ENCODE measurements at places on chromosomes 11 and 22.

- no peak for DNase-seq
These were observed 8.1 kb upstream of the LINC01488 start for GRCh38 chr11:69473276-69473845.

- no peak for DNase-seq
These were observed 9.1 kb upstream of the CKAP5 start for GRCh38 chr11:46855167-46855566.

GRCh38 chr11:889257-889656 lies 21.4 kb downstream of the CHID1 start:
- no peak for DNase-seq

- DNase-seq, result peak; percentile 51
These were observed 12.2 kb upstream of the MFNG start for GRCh38 chr22:37498289-37498909.

DNA sequence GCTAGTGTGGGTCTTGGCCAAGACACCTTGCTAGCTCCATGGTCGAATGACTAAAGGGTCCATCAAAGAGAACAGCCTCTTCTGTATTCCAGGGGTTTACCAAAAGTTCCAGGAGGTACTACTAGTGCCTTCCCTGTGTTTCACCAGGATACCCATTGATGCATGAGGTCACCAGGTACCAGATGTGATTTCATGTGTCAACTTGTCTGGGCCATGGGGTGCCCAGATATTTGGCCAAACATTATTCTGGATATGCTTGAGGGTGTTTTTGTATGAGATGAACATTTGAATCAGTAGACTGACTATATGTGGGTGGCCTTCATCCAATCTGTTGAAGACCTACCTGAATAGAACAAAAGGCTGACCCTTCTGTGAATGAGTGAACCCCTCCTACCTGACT lies 92.8 kb downstream of the GALNT18 start:
- no peak for DNase-seq

GRCh38 chr22:49158741-49159564 lies 668.7 kb downstream of the BRD1 start:
- DNase-seq, result no peak

DNA sequence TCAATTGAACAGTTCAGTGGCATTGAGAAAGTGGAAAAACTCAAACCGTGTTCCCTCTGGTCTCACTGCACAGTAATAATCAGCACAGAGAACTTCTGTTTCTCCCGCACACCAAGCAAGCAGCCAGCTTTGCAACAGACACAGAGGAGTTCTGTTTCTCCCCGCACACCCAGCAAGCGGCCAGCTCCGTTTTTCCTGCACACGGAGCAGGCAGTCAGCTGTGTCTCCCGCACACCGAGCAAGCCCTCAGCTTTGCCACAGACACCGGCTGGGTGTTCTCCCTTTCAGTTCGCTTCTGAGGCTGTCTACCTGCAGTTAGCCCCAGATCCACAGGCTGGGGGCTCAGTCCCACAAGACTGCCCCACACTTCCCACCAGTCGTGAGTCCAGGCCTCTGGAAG lies 9.9 kb upstream of the TALDO1 start:
- no peak for DNase-seq

GRCh38 chr11:72343006-72343756 lies 91.2 kb downstream of the CLPB start:
- no peak for DNase-seq

DNA sequence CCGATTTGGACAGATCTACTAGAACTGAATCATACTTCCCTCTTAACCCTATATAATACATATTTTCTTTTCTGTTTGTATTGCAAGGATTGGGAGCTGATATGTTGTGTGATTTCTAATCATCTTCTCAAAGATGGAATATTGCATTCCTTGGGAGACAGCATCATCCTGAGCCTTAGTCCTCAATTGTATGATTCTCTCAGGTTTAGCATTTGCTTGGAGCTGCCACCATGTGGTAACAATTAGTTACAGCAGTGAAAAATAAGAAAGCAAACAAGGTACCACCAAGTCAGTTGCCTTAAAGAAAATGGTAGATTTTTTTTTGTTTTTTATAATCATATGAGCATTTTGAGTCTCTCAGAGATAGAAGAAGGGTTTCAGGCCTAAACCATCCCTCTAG lies 11.9 kb downstream of the SNX19 start:
- DNase-seq, result no peak

GRCh38 chr11:89181111-89181510 lies 3.4 kb downstream of the TYR start:
- DNase-seq, result no peak

DNA sequence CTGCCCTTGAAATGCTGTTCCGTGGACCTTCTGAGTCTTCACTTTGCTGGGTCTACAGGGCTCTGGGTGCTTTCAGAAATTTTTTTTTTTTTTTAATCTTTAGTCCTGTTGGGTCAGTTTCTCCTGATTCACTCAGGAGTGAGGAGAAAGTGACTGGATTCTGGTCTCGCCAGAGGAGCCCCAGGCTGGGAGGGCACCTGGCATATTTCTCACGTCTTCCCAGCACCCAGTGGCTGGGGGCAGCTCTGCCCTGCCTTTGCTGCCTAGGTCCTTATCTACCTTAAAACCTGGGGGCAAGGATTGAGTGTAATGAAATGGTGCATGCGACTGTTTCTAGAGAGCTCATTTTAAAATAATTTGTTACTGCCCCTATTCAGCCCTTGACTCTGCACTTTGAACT lies 23.3 kb downstream of the SAMM50 start:
- no peak for DNase-seq

- no peak for DNase-seq
These were observed 158.8 kb downstream of the TTC17 start for GRCh38 chr11:43517518-43517917.

GRCh38 chr11:65569164-65569972 lies 909 bp upstream of the ZNRD2 start:
- no peak for DNase-seq

- DNase-seq, result no peak
These were observed 44.5 kb downstream of the MED15 start for GRCh38 chr22:20551805-20552442.

DNA sequence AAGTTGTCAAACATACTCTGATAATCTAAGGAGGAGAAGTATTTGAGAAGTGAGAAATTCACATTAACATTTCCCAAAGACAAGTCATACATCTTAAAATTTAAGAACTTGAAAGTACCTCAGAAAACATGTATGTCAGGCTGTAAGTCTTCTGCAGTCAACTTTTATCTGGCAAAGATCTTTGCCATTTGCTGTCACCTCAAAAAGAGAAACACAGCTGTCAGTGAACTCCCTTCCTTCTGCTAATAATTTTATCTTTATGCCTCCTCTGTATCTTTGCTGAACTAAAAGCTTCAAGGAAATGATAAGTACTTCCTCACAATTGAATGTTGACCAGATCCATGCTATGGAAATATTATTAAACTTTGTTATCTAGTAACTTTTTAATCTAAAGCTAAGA lies 18.7 kb downstream of the TTC17 start:
- no peak for DNase-seq

GRCh38 chr11:128487978-128488377 lies 99.4 kb downstream of the ETS1 start:
- DNase-seq, result no peak

DNA sequence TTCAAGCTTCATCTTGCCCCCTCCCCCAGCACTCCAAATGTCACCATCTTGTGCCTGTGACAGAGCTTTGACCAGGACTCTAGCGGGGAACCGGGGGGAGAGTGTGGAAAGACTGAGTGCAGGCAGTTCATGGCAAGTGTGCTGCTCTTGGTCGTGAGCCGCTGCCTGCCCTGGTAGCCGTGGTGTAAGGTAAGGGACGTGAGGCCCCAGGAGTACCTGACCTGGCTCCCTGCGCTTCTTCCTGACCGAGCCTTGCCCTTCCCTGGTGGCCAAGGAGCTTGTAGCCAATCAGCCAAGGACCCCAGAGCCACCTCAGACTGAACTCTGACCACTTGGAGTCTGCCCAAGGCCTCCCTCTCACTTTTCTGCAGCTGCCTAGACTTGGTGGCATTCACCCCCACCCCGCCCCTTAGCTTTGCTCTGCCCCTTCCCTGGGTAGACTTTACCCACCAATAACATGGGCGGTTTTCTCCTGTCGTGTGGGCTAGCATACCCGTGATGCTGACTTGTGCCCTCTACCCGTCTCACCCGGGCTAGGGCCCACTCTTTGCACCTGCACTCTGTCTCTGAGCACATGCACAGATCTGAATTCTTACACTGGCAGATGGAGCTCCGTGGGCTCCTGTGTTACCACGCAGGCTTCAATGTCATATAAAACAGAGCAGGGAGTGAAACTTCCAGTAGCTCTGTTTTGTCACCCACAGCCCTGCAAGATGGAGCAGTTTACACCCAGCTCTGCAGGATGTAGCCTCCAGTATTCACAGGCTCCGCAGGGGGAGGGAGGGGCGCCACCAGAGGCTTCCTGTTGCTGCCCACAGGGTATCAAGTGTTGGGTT lies 1.5 kb downstream of the DGKZ start:
- DNase-seq, result no peak

- no peak for DNase-seq
These were observed 7.0 kb downstream of the MADD start for GRCh38 chr11:47276923-47277322.

DNA sequence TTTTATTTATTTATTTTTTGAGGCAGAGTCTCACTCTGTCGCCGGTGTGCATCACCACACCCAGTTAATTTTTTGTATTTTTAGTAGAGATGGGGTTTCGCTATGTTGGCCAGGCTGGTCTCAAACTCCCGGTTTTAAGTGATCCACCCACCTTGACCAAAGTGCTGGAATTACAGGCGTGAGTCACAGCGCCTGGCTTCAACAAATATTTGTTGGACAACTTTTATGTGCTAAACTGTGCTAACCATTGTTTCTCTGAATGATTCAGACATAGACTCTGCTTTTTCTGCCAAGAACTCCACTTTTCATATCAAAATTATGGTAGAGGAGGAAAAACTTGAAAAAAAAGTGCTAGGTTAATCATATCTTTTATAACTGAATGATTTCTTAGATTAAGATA lies 36.3 kb downstream of the MMP7 start:
- DNase-seq, result no peak

DNA sequence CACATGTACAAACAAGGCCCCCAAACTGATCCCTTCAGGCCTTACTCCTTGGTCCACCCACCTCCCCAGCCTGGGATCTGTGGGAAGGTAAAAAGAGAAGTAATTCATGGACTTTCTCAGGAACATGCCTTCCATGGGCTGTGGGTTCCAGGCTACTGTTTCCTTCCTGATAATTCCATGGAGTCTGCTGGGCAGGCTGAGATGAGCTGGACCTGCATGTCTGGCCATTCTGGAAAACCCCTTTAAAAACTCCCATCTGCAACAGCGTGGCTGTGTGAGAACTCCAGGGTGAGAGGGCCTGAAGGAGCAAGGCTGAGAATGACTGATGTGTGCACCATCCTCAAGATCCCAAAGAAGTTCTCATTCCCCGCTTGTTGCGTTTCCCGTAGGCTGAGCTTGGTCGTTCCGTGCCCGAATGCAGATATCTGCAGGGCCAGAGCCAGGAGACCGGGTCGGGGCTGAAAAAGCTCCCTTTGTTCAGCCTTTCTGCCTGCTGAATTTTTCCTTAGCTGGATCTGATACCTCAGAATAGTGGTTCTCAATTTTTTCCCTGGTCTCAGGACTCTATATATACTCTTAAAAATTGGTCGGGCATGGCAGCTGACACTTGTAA lies 72.9 kb downstream of the NAT10 start:
- DNase-seq, result no peak

GRCh38 chr22:34917239-34917638 lies 148.7 kb upstream of the ISX start:
- DNase-seq, result no peak

DNA sequence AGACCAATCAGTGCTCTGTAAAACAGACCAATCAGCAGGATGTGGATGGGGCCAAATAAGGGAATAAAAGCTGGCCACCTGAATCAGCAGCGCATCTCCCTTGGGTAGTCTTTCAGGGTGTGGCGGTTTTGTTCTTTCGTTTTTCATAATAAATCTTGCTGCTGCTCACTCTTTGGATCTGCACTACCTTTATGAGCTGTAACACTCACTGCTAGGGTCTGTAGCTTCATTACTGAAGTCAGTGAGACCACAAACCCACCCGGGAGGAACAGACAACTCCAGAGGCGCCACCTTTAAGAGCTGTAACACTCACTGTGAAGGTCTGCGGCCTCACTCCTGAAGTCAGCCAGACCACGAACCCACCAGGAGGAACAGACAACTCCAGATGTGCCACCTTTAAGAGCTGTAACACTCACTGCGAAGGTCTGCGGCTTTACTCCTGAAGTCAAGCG lies 175.5 kb upstream of the PDGFD start:
- no peak for DNase-seq

DNA sequence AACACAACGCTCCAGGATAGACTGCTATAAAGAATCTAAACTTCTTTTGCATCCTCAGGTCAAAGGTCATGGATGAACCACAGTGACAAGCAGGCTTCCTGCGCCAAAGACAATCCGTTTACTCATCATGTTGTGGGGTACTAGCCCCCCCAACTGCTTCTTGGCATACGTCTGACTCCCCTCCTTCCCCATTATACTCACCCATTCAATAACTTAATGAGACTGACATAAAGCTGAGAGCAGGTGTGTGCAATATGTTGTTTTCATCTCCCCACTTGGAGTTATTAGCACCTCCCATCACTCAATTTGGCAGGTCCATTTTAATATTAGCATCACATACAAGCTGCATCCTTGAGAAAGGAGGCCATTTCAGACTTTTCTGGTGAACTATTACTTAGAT lies 157.1 kb downstream of the CADM1 start:
- DNase-seq, result no peak

DNA sequence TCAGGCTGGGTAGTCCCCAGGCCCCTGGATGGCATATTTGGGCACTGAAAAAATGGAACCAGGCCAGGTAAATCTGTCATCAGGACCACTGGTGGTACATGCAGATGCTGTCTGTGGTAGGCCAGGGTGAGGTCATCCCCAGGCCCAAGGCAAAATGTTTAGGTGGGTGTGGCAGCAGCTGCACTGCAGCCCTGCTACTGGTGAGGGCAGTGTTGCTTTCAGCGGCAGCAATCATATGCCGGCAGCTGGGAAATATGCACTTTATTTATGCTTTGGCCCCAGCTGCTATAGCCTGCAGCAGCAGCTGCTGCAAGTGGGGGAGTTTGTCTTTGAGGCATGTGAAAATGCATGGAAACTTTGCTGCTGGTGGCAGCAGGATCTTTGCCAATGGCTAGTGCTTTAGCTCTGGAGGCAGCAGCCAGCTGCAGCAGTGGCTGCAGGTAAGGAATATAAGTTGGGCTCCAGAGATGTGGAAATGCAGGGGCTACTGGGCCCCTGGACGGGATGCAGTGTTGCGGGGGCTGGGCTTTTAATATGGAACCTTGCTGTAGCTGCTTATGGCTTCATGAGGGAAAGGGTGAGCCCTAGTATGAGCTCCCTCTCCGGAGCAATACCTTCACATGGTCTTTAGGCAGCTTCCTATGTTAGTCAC lies 365.7 kb upstream of the CADM1 start:
- no peak for DNase-seq

GRCh38 chr22:43236411-43237166 lies 49.7 kb upstream of the TTLL12 start:
- DNase-seq, result no peak
